ENCODE measurements at places on chromosomes 16 and 17.

- DNase-seq, result no peak
These were observed 1.9 kb upstream of the FGF11 start for GRCh38 chr17:7437369-7437863.

DNA sequence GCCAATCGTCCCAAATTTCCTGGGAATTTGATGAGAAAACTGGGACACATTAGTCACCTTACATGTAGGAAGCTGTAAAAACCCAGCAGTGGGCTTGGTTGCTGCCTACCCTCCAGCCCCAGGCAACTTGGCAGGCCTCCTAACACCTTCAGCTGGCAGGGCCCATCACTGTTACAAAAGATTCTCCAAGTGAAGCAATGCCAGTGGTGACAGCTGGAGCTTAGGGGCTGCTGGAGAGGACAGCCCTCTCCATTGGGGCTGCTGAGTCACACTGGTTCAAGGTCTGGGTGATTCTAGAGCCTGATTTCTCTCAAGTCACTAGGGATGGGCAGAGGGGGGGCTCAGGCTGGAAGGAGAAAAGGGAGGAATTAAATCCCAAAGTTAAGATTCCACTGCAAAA lies 180.6 kb downstream of the COPRS start:
- peak; percentile 36 for DNase-seq

DNA sequence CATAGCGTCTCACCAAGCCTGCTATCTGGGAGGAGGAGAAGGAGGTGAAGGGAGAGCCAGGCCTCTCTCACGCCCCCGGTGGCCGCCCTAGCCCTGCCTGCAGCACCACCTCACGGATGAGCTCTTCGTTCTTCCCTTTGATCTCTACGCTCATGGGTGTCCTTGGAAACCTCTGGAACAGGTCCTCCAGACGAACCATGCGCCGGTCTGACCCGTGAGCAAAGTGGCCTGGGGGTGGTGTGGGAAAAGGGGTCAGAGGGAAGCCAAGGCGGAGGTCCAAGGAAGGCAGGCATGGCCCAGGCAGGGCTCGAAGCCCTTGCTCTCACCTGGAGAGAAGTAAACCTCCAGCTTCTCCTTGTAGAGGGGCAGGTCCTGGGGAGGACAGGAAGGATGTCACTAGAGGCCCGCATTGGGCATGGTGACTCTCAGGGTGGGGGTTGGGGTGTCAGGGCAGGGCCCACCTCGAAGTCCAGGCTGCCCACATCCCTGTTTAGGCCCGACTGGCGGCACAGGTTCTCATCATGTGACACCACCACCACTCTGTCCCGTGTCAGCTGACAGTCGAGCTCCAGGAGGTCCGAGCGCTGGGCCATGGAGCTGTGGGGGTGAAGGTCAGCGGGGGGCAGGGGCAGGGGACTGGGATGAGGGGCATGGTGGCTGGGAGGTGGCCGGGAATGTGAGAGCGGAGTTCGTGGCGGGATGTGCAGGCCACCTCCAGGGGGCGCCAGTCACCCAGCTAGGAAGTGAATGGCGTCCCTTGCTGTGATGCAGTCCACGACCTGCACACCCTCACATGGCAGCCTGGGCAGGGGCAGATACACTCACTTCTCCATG lies 923 bp downstream of the GDPD3 start:
- peak; percentile 69 for DNase-seq

- no peak for DNase-seq
These were observed 1.0 kb upstream of the CREBBP start for GRCh38 chr16:3881499-3881990.

- DNase-seq, result no peak
These were observed 27.7 kb upstream of the IL21R start for GRCh38 chr16:27374221-27374803.

- DNase-seq, result no peak
These were observed 991 bp downstream of the DUS1L start for GRCh38 chr17:82064433-82065192.

- peak; percentile 79 for DNase-seq
These were observed at the start of gene NDRG4 for GRCh38 chr16:58499615-58500351. TSS of gene NDRG4 (plus strand) at chr16:58500143. CDS start at chr16:58500249, 106 bp downstream.

- no peak for DNase-seq
These were observed 17.6 kb downstream of the EPOP start for GRCh38 chr17:38656959-38657823.

DNA sequence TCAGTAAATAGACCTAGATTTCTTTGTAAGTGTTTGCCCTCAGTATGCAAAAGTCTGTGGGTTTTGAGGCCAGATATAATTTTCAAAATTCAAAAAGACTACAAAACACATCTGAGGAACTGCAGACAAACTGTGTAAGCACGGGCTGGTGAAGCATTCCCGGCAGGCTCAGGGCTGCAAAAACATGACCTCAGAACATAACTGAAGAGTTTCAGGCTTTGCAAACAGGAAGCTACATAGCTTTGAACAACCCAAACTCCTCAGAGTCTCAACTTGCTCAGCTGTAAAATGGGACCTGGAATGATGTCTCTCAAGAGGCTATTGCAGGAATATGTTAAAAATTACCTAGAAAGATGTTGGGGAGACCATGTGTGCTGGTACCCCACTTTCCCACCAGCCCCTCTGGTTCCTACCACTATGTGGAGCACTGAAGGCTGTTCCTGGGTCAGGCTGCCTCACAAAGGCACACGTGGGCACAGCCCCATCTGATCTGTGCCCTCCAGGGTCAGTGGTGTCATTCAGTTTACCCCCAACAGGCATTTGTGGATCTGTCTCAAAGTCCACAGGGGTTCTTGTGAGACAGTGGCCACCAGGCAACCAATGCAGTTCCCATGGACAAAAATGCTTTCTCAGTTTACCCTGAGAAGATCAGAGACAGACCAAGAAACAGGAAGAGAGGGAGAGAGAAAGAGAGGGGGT lies 72.9 kb downstream of the CREBBP start:
- DNase-seq, result no peak

DNA sequence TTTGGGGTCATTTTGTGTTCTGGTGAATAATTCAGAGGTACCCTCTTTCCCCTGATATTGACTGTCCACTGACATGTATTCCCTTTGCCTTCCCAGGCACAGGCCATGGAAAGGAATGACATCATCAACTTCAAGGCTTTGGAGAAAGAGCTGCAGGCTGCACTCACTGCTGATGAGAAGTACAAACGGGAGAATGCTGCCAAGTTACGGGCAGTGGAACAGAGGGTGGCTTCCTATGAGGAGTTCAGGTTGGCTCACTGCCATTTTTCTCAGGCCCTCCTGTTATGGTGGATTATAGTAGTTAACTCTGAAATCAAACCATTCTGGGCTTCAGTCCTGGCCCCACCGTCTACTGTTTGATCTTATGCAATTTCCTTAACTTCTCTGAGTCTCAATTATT lies 1.6 kb upstream of the EFTUD2 start:
- DNase-seq, result peak; percentile 89

- no peak for DNase-seq
These were observed 643 bp downstream of the NOTUM start for GRCh38 chr17:81960130-81960958.

- no peak for DNase-seq
These were observed 19.8 kb upstream of the KCNH6 start for GRCh38 chr17:63503341-63503705.

- no peak for DNase-seq
These were observed 2.2 kb downstream of the SP2 start for GRCh38 chr17:47898241-47898640.

DNA sequence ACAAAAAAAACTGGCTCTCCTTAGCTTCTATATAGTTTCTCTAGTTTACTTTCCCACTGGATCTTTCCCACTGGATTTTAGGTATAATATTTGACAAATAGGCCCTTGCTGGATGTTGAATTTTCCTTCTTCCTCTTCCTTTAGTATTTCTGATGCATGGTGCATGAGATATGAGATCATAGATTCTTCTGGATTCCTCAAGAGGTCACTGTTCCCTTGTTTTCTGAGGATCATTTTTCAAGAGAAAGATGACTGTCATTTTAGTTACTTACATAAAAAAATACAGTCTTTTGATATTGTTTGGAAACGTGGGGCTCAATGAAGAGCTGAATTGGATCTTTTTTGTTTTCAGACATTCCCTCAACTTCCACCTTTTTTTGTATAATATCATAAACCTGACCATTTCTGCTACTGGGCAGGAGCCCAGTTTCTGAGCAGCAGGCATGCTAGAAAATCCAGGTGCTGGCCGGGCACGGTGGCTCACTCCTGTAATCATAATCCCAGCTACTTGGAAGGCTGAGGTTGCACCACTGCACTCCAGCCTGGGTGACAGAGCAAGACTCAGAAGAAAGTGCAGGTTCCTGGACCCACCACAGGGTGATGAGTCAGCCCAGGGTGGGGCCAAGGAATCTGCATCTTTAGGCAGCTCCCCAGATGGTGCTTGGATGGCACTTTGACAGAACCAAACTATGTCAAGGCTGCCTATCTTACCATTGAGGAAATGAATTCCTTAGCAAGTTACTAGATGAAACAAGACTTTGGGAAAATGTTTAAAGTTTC lies 70.3 kb downstream of the SDR42E1 start:
- peak; percentile 67 for DNase-seq

- DNase-seq, result peak; percentile 93
These were observed 13.8 kb downstream of the USP22 start for GRCh38 chr17:21029036-21029435.

DNA sequence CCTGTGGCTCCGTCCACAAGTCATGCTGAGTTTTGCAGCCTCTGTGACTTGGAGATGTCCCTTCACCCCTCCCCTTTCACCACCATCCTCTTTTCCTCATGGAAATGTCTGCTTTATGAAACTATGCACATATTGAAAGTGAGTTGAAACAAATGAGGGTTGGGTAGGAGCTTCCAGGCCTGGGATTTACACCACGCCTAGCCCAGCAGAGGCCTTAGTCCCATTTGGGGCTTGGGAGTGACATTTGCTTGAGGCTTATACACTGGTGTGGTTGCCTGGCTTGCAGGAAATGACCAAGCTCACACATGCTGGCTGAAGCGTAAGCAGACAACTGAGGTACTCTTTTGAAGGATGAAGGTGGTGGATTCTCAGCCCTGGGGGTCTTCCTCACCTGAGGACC lies 10.5 kb upstream of the SPNS1 start:
- DNase-seq, result no peak

GRCh38 chr16:17125671-17126070 lies 345.1 kb downstream of the XYLT1 start:
- peak; percentile 17 for DNase-seq

DNA sequence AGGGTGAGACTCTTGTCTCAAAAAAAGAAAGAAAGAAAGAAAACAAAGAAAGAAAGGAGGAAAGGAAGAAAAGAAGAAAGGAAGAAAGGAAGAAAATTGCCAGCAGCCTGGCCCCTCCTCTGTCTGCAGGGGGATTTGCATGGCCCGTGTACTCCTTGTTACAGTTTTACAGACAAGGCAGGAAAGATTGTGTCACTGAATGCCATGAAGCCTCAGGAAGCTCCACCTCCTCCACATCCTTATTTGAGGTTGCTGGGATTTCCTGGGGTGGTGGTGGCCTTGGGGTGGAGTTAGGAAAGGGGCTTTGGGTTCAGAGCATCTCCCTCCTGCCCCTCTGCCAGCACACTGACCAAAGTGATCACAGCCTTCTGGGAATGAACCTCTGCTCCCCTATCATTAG lies 23.6 kb downstream of the CFAP20 start:
- DNase-seq, result no peak

GRCh38 chr17:71081666-71082065 lies 912.3 kb downstream of the KCNJ2 start:
- DNase-seq, result no peak

GRCh38 chr17:28328325-28328724 lies 6.9 kb downstream of the IFT20 start:
- DNase-seq, result no peak

- no peak for DNase-seq
These were observed 17.1 kb downstream of the STX4 start for GRCh38 chr16:31050280-31051030.

DNA sequence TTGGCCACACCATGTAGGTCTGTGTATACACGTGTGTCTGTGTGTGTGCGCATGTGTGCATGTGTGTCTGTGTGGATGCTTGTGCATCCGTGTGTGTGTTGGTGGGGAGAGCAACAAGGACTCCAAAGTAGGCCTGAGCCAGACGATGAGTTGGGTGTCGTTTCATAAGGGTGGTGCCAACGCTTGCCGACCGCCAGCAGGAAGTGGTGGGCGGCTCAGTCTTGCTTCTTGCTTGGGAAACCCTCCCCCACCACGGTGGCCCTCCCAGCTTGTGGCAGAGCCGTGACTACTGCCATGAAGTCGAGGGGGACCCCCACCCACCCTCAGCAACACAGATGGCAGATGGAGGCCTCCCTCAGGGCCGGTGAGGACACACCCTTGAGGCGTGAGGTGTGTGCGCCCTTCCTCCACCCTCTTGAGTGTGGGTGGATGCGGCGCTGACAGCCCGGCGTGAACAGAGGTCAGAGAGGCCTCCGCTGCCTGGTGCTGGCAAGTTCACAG lies 17.5 kb downstream of the SBK1 start:
- no peak for DNase-seq

- DNase-seq, result no peak
These were observed 86.1 kb downstream of the KANSL1 start for GRCh38 chr17:46106966-46107644.

DNA sequence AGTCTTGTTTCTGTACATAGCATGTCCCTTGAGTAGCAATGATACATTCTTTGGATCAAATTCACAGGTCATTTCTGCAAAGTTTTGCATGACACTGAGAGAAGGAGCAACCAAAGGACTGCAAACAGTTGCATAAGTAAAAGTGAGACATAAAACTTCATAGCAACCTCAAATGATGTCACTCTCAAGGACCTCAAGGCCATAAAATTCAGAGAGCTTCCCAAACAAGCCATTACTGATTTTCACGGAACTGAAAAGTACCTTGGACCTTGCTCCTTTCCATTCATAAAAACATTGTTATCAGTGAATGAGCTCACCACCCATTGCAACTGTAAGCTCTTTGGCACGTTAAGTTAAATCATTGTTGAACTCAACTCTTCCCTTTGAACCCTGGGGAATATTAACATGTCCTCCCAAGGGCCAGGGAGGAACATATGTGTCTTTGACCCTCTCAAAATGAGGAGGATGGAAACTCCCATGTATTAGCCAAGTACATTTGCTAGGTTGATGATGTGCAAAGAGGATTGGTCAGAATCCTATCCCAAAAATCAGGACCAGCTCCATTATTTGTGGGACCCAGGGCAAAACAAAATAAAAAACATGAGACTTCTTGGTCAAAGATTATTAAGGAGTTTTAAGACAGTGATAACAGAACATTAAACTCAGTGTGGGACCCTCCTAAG lies 275.0 kb upstream of the DYNLRB2 start:
- peak; percentile 4 for DNase-seq

- DNase-seq, result no peak
These were observed 7.7 kb upstream of the ST6GALNAC2 start for GRCh38 chr17:76593384-76593826.

GRCh38 chr16:65524997-65525396 lies 403.1 kb upstream of the CDH11 start:
- DNase-seq, result peak; percentile 56

Measured in fibroblast of mammary gland (primary cell).